ENCODE measurements at places on chromosomes 7 and 10.

- no peak for DNase-seq
Measured at GRCh38 chr10:34780818-34781380, 34.2 kb downstream of the PARD3 start.

GRCh38 chr7:100219271-100219737 lies 445 bp upstream of the PVRIG start:
- peak; percentile 70 for DNase-seq

GRCh38 chr7:91248996-91249395 lies 15.2 kb upstream of the FZD1 start:
- DNase-seq: no peak

GRCh38 chr10:114453576-114453975 lies 49.3 kb upstream of the AFAP1L2 start:
- no peak for DNase-seq

GRCh38 chr7:44985900-44986217 lies 7.0 kb upstream of the MYO1G start:
- DNase-seq: no peak

GRCh38 chr10:23001901-23002516 lies 74.2 kb downstream of the ARMC3 start:
- no peak for DNase-seq

DNA sequence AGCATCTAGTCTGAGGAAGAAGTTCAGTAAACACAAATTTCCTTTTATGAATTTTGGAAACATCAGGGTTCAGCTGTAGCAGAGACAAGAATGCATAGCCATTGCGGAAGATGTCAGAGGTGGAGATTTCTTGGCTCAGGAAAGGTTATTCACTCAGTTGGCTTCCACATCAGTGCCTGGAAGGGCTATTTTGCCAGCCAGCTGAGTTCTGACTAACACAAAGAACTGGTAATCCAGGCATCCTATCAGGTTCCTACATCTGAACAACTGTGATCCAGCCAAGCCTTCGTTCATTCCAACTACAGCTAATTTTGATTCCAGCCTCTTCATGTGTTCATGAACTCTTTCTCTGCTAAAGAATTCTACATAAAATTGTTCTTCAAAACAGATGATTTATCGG lies 965.6 kb downstream of the XPNPEP1 start:
- DNase-seq: no peak

- no peak for DNase-seq
Measured at GRCh38 chr7:41114131-41114530, 588.8 kb downstream of the INHBA start.

- DNase-seq: no peak
Measured at GRCh38 chr7:122137251-122138077, 6.6 kb downstream of the AASS start.

GRCh38 chr7:83413831-83414230 lies 235.1 kb downstream of the SEMA3E start:
- DNase-seq: no peak

- DNase-seq: no peak
Measured at GRCh38 chr10:61721431-61721830, 58.7 kb downstream of the CABCOCO1 start.

DNA sequence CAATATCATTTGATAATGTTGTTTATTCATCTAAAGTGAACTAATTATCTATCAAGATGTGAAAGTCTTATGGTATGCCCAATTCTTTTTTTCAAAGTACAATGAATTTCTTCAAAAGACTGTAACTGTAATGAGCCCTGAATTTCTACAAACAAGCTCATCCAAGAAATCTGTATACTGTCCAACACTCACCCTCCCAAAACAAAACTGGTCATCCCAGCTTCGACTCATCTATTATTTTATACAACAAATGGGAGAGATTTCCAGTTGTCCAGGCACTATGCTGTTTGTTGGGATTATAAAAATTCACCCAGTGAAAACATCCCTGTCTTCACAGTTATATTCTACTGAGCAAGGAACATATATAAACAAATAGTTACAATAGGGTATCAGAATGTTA lies 806.9 kb downstream of the TNS3 start:
- DNase-seq: no peak

- DNase-seq: no peak
Measured at GRCh38 chr7:150412518-150413488, 33.7 kb downstream of the ZNF775 start.

- DNase-seq: no peak
Measured at GRCh38 chr10:13848520-13849445, 262.0 kb downstream of the PRPF18 start.

DNA sequence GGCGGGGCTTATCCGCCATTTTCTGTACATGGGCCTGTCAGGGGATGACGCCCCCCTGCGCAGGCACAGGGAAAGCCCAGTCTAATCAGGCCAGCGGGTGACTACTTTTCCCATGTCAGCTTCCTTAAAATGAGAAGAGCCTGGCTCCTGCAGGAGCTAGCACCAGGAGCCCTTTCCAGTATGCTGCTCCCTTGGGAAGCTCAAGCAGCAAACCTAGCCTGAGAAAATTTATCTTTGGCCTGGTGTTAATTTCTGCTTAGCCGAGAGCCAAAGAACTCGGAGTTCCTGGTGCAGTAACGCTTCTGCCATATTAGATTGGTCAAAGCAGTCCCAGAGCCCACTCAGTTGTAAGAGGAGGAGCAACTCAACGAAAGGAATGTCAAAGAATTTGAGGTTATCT lies 239.0 kb upstream of the PHYHIPL start:
- no peak for DNase-seq

- DNase-seq: no peak
Measured at GRCh38 chr10:97270523-97271154, 21.8 kb downstream of the ARHGAP19 start.

- DNase-seq: no peak
Measured at GRCh38 chr7:24370541-24370940, 86.6 kb downstream of the NPY start.

DNA sequence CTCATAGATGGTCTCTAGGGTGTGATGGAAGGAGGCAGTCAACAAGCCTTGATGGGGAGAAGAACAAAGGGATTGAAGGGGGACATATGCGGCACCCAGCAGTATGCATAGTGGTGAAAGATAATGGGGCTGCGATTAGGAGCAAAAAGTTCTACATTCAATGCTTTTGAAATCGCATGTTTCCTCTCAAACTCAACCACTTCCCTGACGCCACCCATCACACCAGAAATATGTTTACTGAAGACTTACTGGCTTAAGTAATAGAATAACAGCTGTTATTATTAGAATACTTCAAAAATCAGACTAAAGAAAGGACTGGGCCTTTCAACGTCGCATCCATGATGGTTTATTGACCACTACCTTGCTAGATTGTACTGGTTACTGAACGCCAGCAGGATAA lies 31.5 kb downstream of the MKRN1 start:
- DNase-seq: no peak

GRCh38 chr10:124092250-124092859 lies 1.0 kb downstream of the CHST15 start:
- no peak for DNase-seq

- no peak for DNase-seq
Measured at GRCh38 chr7:85172530-85172941, 14.3 kb downstream of the SEMA3D start.

DNA sequence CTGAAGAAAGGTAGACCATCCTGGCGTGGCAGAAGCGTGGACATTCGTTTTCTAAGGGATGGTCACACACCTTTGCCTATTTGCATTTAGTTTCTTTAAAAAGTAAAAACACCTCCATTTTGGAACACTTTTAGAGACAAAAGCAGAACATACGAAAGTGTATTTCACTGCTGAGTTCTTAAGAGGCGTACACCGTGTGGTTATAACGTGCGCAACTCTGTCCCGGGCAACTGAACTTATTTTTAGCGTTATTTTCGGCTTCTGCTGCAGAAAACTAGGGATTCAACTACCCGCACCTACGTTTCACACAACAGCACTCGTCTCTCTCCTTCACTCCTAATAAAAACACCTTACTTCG lies 557 bp upstream of the LSM8 start:
- DNase-seq: no peak

DNA sequence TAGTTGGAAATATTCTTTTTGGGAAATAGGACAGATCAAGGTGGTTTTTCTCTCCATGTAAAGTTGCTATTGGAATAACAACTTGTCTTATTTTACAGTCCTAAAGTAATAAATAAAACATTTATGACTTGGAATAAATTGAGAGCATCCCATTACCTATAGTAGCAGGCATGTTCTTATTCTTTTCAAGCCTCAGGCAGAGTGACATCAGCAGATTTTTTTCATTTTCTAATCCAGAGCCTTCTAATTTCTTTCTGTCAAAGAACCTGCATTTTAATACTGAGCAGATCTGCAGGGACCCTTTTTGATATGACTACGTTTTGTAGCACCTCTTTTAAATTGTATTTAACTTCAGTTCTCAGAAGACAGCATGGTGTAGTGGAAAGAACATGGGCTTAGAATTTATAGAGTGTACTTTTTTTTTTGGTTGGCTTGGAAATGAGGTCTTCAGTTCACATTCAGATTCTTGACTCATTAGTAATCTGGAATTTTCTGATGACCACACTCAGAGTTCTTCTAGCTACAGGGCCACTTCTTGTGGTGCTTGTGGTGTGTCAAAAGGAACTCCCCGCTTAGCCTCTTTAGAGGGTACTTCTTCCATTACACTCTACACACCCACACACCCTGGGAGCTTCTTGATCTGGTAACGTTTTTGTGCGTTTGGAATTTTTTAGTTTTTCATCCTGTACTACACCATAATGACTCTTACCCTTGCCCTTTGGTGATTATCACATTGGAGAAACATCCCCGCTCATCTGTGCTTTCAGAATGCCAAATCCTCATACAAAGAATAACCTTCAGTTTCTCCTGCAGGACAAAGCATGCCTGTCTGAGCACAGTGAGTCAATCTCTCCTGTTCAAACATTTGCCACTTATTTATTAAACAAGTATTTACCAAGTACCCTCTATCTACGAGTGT lies 34.6 kb downstream of the AGK start:
- no peak for DNase-seq

- no peak for DNase-seq
Measured at GRCh38 chr10:101875068-101875688, 31.6 kb upstream of the KCNIP2 start.

DNA sequence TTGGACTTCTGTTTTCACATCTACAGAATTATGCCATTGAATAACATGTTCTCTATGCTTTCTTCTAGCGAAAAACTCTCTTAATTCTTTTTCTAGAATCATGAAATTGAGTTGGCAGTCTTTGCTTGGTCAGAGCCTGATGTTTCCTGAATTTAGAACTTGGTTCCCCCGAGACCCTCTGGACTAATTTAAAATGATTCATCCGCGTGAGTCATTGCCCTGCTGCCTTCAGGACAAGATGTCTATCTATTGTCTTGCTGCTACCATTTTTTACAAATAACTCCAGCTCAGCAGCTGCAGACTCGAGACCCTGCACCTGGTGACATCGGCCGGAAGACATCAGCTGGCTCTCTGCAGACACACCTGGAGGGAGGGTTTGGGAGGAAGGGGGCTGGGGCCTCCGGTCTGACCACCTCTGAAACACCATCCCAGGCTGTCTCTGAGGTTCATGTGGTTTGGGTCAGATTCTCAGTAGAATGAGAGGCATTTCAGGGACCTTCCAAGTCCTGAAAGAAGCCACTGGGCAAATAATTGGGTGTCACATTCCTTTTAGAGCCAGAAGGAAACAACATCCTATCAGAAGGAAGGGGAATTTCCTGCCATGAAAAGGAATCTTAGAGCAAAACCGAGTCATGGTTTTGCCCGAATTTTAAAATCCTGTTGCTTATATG lies 20.9 kb upstream of the KLF6 start:
- DNase-seq: no peak

DNA sequence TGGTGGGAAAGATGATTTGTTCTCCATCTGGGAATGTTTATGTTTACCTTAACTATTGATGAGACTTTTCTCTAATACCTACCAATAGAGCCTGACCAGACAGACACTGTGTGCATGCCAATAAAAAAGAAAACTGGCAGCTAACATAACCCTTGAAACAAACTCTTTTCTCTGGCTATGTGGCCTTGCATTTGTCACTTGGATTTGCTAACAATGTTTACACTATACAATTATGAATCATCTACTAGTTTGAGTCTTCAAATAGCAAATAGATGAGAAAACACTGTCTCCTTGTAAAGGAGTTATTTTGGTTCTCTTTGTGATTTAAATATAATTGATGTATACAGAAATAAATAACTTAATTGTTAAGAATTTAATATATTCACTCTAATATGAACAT lies 273.1 kb downstream of the SEMA3D start:
- DNase-seq: no peak

- DNase-seq: no peak
Measured at GRCh38 chr10:83165265-83165664, 974.0 kb upstream of the GHITM start.

DNA sequence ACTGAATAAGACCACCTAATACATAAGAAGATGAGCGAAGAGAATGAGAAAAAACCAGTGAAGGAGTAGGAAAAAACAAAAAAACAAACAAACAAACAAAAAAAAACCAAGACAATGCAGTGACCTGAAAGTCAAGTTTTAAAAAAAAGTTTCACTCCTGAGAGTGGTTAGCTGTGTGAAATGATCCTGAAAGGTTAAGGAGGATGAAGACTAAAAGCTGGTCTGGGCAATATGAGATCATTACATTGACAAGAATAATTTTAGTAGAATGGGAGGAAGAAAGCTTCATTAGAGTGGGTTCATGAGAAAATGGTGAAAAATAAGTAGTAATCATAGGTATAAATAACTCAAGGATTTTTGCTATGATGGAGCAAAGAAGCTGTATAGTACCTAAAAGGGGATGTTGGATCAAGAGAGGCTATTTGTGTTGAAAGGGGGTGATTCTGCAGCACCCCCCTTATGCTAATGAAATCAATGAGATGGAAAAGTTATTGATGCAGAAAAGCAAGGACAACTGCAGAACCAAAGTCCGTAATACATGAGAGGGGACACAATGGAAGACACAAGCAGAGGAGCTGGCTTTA lies 80.2 kb downstream of the KMT2C start:
- no peak for DNase-seq

DNA sequence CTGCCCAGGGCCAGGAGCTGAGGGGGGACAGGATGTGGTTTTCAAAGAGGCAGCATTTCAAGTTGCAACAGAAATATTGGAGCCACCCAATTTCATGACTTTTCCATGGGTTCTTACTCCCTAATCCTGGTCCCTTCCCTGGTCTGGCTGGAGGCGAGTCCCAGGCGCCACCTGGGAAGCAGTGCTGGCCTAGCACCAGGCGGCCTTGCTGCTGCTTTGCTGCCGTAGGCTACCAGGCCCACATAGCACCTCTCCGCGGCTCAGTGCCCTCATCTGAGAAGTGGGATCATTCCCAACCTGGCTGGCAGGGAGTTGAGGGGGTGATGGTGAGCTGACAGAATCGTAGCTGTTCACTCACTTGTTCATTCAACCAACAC lies 33.7 kb downstream of the ZMIZ1 start:
- DNase-seq: no peak

Measured in stimulated activated CD4-positive, alpha-beta T cell treated with anti-CD3 and anti-CD28 coated beads, Interleukin-4, amount 100 ng/mL, for 4 hours (primary cell).